ENCODE measurements at places on chromosomes 11 and 22.

GRCh38 chr11:36455658-36456111 lies 54.4 kb downstream of the TRAF6 start:
- DNase-seq, result peak; percentile 100

DNA sequence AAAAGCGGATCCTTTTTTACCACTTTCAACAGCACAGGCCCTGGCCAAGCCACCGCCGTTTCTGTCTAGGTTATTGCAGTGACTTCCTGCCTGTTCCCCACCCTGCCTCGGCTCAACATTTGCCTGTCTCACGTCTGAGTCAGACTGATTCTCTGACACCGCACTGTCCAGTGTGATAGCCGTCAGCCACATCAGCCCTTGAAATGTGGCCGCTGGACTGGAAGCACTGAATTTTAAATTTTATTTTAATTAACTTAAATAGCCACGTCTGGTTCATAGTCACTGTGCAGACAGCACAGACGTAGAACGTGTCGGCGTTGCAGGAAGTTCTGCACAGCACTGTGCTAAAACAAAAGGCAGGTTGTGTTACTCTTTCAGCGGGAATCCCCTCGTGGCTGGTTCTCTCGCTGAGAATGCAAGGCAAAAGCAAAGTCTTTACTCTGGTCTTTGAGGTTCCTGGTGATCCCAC lies 56.3 kb upstream of the ADSL start:
- DNase-seq, result no peak

GRCh38 chr11:18669711-18670110 lies 28.9 kb upstream of the TMEM86A start:
- DNase-seq, result no peak

DNA sequence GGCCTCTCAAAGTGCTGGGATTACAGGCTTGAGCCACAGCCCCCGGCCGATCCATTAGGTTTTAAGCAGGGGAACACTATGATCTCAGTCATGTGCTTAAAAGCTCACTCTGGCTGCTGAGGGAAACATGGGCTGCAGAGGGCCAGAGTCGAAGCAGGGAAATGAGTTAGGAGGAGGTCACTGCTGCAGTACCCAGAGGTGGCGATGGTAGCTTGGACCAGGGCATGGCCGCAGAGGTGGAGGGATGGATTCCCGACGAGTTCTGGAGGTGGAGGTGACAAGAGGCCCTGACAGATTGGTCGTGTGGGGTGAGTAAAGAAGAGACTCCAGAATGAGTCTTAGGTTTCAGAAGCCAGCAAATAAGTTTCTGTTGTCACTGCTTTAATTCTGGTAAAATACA lies 54.4 kb upstream of the INCENP start:
- DNase-seq, result no peak

DNA sequence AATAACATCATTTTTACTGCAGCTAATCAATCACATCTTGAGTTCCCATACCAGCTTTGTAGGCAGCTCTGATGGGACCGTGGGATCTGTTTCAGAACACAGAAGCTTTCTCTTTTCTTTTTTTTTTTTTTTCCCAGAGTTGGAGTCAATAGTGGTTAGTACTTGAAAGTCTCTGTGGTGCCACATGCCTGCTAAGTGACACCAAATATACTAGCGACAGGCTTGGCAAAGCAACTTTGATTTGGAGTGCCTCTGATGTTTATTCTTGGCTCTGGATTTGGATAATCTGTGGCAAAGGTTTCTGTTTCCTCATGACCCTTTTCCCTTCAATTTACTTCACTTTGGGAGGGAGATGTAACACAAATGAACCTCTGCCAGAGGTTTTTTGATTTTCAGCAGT lies 681.4 kb upstream of the TENM4 start:
- no peak for DNase-seq

- no peak for DNase-seq
Measured at GRCh38 chr11:67626970-67627369, 2.8 kb downstream of the NUDT8 start.

- DNase-seq, result no peak
Measured at GRCh38 chr11:75265851-75266531, 25.4 kb downstream of the TPBGL start.

- DNase-seq, result no peak
Measured at GRCh38 chr22:35043252-35043933, 22.6 kb upstream of the ISX start.

- DNase-seq, result no peak
Measured at GRCh38 chr11:2794046-2794967, 91.3 kb downstream of the CDKN1C start.

- no peak for DNase-seq
Measured at GRCh38 chr22:30823015-30823370, 128.3 kb downstream of the OSBP2 start.

- DNase-seq, result no peak
Measured at GRCh38 chr11:125132071-125132470, 20.6 kb upstream of the TMEM218 start.

DNA sequence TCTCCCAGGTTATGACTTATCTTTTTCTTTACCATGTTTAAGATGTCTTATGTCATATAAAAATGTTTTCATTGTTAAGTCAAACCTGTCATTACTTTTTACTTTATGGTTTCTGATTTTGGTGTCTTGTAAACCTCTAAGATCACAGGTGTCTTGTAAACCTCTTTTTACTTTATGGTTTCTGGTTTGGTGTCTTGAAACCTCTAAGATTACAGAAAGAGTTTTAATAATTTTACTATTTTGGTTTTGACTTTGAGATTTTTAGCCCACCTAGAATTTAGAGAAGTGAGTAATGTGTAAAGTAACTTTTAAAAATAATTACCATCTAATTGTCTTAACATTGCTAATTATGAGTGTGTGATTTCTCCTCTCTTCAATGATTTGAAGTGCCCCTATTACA lies 2.6 kb downstream of the CSF2RB start:
- DNase-seq, result no peak

DNA sequence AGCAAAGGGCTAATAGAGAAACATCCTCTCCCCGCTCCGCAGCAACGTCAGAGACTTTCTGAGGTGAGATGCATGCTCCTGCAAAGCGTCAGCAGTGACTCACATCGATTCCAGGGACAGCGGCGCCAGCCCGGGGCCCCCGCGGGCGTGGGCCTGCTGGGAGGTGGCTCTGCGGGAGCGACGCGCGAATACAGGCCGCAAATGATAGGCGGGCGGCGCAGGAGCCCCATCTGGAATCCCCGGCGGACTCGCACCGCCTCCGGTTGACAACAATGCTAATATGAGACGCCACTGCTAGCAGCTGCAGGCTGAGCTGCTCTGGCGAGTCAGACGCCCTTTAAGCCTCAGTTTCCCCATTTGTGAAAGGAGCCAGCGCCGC lies 557 bp downstream of the RANGAP1 start:
- DNase-seq, result peak; percentile 59

DNA sequence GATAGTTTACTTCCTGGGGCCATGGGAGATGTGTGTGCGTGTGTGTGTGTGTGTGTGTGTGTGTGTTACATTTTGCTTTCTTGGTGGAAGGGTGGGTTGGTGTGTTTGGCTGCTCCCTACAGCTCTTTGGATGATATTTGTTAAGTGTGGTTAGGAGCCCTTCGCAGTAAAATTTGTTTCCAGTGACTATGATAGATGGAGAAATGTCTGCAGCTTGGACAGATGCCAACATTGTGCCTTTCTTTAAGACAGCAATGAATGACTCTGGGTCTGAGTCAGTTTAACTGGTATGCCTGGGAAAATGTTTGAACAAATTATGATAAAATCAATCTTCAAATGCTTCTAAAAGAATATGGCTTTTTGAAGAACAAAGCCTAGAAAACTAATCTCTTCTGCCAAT lies 102.7 kb upstream of the TRPC6 start:
- peak; percentile 15 for DNase-seq

- peak; percentile 39 for DNase-seq
Measured at GRCh38 chr22:37228106-37229011, 15.7 kb downstream of the RAC2 start.

DNA sequence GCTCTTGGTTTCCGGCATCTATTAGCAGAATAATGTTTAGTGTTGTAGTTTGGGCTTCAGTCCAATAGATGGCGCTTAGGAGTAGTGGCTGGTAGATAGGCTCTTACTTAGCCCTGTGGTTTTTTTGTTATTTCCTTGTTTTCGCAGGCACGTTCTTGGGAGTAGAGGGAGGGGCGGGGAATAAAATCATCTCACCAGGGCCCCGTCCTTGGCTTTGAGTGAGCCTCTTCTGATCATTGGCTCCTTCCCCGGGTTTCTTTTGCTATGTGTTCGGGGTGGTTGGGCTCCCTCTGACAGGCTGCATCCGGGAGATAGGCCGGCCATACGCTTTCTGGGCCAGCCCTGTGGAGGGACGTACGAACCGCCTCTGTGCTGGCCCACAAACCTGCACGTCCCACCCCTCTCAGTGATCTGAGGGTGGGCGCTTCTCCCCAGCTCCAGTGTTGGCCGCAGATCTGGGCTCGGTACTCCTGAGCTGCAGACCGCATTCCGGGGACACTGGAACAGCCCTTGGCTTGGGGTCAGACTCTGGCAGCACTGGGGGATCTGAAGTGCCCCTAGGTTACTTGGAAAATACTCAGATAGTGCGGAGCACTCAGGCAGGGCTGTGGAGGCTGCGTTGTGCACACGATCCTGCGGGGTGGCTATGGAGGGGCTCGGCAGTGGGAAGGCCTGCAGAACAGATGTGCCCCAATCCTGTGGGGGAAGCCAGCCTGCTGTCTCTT lies 217.0 kb downstream of the DYNC2H1 start:
- peak; percentile 82 for DNase-seq

- no peak for DNase-seq
Measured at GRCh38 chr11:2792381-2793250, 92.8 kb upstream of the KCNQ1OT1 start.

DNA sequence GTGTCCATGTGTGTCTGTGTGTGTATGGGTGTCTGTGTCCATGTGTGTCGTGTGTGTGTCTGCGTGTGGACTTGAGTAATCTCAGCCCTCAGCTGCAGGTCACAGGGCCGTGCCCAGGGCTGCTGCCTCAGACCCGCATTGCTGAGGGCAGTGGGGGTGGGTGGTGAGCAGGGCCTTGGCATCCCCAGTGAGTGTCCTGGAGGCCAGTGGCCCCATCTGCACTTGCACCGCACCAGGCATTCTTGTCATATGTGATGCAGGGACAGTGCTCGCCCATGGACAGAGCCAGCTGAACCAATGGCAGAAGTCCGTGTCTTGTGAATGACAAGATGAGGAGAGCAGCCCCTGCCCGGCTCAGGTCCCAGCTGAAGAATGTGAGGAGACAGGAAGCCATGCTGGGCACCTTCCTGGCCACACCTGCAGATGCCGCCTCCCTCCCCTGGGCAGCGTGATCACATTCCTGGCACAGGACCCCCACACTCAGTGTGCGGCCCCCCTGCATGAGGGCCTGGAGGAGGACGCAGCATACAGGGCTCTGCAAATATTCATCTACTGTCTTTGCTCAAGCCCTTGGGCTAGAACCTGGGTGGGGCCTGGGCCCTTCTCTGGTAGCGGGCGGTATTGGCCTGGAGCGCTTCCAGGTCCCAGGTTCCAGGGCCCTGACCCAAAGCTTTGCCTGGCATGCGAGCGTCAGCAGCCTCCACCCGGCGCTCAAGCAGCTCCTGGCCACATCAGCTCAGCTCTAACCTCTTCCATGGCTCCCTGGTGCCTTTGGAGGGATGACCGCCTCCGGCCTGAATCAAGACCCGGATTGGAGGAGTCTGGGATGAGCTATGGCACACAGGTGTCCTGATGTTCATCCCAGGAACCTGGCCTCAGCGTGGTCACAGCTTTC lies 3.9 kb downstream of the ALDH3B2 start:
- no peak for DNase-seq

All from H4 (cell line).